Right renal pelvis (tissue), 4 donors: ENCODE measurements at places on chromosomes 3 and 15. TPM values are rescaled to one million over a fixed set of nuclear protein-coding genes. Genes with fewer than 3 reads are reported as not detected.

DNA sequence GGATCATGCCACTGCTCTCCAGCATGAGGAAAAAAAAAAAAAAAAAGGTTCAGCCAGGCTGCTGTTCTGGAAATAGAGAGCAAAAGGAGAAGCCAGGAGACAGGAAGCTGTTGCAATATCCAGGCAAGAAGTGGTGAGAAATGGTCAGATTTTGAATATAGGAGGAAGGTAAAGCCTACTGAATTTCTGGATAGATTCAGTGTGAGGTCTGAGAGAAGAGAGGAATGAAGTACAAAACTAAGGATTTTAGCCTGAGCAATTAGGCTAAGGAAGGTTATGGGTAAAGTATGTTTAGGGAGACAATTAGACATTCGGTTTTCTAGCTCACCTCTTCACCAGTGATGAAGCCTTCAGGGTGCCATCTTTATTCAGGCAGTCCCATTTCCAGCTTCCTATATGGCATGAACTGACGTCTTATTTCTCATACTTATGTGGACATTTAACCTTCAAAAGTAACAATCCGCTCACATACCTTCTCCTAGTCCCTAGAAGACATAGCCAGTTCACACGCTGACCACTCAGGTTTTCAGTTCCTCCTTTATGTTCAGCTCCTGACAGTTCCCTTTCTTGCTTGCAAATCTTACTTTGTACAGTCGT is 57.2 kb downstream of the KIF9 start:
- DNase-seq = no peak

GRCh38 chr15:39887832-39888231 is 32.2 kb downstream of the GPR176 start:
- no peak for DNase-seq

- no peak for DNase-seq
These were observed 452.5 kb downstream of the RAP2B start for GRCh38 chr3:153614563-153614962.

DNA sequence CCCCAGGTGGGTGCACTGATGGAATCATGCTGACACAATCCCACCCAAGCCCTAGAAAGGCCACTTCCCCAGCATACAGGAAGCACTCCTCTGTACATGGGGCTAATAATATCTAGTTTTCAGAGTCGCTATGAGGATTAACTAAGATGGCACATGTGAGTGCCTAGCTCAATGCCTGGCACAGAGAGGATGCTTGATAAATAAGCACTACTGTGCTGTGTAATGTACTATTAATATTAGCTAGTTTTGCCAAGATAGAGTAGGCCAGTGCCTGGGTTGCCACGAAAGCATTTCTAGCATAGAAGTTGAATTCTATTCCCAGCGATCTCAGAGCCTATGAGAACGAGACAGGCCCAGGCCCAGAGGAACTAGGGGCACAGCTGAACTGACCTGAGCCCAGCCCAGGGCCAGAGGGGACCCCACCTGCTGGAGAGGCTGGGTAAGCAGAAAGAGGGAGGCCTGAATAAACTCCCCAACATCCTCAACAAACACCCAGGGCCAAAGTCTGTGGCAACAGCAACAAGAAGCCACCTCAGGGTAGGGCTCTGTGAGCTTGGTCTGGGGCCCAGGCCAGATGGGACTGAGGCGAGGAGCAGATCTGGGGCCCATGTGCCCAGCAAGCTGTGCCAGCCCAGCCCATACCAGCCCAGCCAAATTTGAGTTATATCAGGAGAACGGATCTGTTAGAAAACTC is 7.6 kb upstream of the SEMA7A start:
- no peak for DNase-seq

- no peak for DNase-seq
These were observed 30.1 kb upstream of the NANOGP8 start for GRCh38 chr15:35115155-35115725.

GRCh38 chr15:84057714-84058331 is 177.8 kb upstream of the GOLGA6L4 start:
- no peak for DNase-seq

- DNase-seq = no peak
These were observed 72.8 kb downstream of the SLC9A9 start for GRCh38 chr3:143775459-143775858.

DNA sequence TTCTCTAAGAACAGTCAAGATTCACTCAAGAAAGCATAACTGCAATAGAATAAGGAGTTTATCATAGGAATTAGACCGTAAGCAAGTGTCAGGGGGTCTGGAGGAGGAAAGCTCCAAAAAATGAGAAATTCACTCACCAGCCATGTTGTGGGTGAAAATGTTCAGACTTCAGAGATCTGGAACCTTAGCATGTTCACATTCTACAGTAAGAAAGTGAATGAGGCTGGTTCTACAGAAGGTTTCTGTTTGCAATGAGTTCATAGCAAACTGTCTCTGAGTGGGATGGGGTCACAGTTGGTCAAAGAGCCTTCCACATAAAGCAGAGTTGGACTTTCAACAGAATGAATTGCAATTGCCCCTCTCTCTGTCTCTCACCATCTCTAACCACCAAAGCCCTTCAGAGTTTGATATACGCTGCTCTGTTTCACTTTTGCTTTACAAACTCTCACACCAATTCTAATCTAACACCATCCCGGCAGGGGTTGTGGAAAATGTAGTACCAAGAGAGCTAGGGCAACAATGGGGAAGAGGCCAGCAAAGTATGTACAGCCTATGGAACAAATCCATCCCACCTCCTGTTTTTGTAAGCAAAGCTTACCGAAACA is 581.8 kb upstream of the UBE2E2 start:
- no peak for DNase-seq

GRCh38 chr3:61580982-61581643 is 19.7 kb downstream of the PTPRG start:
- no peak for DNase-seq

DNA sequence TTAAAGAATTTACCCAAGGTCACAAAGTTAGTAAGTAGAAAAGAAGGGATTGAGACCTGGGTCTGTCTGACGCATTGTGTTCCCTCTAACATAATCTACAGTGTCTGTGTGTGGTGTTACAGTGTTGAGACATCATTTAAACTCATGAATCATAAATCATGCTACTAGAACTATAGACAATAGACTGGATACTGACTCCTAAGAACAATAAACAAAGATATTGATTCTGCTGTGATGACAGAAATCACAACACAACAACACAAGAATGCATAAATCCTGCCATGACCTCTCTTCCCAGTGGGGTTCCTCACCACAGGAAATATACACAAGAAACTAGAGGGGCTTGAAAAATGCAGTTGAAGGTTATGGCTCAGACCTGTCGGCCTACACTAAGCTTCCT is 44.3 kb downstream of the TRIM69 start:
- no peak for DNase-seq

- no peak for DNase-seq
These were observed 1064.6 kb downstream of the TUSC7 start for GRCh38 chr3:117774130-117774529.

DNA sequence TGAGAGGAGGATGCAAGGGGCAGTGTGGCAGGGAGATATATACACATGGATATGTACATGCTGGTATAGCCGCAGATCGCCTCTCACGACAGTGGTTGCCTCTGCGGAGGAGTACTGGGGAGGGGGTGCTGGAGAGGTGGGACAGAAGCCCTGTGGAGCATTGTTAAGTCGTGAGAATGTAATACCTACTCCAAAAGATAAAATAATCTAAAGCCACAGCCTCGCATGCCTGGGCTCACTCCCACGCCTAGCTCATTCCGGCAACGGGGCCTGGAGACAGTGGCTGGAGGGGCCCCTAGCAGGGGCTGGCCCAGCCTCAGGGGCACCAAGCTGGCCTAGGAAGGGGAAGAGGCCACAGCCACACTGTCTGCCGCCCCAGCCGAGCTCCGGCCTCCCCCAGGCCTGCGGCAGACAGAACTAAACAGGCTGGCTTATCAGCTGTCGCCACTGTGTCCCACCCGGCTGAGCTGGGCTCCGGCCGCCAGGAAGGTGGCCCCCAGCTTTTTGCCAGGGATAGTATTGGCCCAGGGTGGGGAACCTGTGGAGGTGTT is 65.1 kb upstream of the LCTL start:
- no peak for DNase-seq

DNA sequence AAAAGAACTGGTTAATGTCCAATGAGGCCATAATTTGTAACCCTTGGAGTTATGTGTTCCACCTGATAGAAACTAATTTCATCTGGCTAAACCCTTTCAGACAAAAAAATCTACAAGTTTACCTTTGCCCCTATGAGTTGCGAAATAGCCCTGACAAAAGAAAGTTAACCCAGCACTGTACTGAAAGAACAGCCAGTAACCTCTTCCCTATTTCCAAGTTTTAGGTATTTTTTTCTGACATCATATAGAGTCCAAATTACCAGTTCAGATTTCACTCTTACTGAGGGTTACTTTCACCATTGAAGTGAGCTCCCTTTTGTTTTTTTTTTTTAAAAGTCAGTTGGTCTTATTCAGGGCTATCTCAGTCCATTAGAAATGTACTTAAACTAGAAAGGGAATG is 42.8 kb upstream of the PTPRG start:
- DNase-seq = no peak

DNA sequence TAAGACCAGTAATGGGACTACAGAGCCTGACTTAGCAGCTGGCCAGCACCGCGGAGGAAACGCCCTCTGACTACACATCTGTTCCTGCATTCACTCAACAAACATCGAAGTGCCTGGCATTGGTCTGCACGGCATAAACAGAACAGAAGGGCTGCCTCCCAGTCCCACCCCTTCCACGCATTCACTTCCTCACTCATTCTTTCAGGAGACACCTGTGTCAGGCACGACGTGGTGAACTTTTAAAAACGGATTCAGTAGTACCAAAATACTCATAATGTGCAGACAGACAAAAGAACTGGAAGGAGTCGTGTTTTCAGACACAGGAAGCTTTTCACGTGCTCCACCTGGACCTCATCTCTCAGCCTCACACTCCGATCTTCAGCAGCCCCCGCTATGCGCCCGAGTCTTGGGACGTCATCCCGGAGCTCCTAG is 123.3 kb downstream of the XXYLT1 start:
- no peak for DNase-seq

DNA sequence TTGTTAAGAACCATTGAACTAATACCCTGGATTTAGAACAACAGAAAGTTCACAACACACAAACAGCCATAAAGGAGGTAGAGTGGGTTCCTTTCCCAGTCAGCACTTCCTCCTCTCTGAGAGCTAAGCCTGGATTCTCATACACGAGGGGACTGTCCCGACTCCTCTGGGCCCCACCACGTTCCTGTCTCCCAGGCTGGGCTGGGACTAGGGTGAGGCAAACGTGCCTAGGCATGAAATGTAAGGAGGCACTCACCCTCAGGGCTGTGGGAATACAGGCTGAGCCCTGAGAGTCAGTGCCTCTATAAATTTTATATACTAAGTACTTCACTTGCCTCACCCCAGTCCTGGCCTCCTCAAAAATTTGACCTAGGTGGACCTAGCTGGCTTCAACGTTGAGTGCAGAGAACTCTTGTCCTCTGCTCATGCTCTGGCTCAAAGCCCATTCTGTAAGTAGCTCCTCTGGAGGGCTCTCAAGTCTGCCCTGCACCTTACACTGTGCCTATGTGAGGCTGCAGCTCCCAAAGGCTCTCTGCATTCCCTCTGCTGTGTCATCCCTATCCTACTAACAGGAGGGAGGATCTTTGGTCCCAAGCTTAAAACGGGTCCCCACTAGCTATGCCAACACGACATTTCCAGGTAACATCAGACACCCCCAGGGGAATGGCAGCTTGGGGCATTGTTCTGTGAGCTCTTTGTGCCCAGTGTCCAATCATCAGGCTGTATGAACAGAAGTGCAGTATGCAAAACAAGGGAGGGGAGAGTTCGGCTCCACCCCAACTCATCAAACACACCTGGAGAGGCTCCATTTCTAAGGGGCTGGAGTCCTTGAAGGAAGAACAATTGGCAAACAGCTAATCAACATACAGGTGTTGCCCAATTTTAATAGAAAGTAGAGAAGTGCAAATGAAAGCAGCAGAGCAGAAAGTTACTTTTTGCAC is 233.2 kb downstream of the RPLP1 start:
- DNase-seq = no peak

DNA sequence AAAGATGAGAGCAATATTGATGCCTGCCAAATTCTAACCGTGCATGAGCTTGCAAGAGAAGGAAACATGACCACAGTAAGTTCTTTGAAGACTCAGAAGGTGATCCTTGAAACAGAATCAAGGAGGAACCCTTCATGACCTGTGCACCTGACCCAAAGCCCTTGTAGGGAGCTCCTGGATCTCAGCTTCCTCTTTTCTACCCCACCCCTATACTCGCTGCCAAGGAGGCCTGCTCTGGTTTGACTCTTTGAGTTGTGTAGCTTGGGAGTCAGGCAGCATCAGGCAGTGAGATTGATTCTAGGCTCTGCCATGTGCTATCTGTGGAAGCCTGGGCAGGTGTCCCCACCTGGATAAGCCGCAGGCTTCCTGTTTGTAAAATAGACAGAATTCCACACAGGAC is 10.6 kb downstream of the TTC21A start:
- no peak for DNase-seq

DNA sequence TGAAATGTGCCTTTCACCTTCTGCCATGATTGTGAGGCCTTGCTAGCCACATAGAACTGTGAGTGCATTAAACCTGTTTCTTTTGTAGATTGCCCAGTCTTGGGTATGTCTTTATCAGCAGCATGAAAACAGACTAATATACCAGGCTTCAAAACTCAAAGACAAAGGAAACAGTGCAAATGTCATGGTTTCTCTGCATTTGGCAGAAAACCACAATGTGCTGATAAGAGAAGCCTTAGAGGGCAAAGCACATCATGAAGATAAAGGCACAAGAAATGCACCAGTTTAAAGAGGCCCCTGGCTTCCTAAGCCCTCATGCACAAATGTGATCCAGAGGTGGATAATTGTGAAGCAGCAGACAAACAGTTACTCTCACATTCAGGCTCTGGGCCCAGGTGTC is 259.2 kb downstream of the CPNE4 start:
- no peak for DNase-seq

GRCh38 chr3:74268753-74269152 is 345.7 kb downstream of the CNTN3 start:
- no peak for DNase-seq

DNA sequence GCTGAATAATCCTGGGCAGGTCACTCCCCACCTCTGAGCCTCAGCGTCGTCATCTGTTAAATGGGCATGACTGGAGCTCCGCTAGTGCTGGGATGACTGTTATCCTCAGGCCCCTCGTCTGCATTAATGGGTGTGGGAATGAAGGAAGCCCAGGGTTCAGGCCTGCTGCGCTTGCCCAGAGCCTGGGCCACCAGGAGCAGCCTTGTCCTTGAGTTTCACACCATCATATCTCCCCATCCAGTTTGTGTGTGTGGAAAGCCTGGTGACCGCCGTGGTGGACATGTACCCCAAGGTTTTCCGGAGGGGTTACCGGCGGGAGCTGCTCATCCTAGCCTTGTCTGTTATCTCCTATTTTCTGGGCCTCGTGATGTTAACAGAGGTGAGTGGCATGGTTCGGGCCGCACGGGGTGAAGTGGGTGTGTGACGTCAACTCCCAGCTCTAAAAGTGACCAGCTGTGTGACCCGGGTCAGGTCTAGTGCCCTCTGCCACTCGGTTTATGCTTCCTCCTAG is 63.5 kb upstream of the SLC6A1 start:
- no peak for DNase-seq

- no peak for DNase-seq
These were observed 3.0 kb upstream of the GRAMD2A start for GRCh38 chr15:72200395-72201237.

CEP19 gene
- 6.5 TPM for polyA plus RNA-seq

GOLGA8S gene
- 1.3 TPM for polyA plus RNA-seq

PLSCR4 gene
- polyA plus RNA-seq = 18.1 TPM

PIK3CA gene
- polyA plus RNA-seq = 29.4 TPM

INSYN1 gene
- polyA plus RNA-seq = 20.1 TPM

LAMB2 gene
- 405 TPM for polyA plus RNA-seq

STRIT1 gene
- polyA plus RNA-seq = 1.9 TPM
